Esophagus muscularis mucosa (tissue), 4 donors: ENCODE measurements at places on chromosomes 1 and 21. TPM values are rescaled to one million over a fixed set of nuclear protein-coding genes. Genes with fewer than 3 reads are reported as not detected.

DNA sequence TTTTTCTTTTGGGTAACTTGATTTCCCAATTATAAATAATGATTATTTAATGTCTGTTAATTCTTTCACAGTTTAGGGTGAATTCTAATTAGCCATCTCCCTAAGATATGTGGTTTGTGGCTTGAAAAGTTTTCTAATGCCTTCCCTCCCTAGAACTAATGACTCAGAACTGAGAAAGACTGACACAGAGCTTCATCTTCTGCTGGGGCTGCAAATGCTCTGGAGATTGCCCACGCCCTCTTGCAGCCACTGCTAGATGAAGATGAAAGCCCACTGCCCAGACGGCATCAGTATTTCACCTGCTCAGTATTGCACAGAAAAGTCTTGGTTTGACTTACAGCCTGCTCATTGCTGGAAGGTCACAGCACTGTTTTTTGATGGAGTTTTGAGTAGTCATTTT lies 101.5 kb downstream of the ST6GALNAC3 start:
- DNase-seq = no peak

KRTAP19-3 gene
- total RNA-seq = not detected

DNA sequence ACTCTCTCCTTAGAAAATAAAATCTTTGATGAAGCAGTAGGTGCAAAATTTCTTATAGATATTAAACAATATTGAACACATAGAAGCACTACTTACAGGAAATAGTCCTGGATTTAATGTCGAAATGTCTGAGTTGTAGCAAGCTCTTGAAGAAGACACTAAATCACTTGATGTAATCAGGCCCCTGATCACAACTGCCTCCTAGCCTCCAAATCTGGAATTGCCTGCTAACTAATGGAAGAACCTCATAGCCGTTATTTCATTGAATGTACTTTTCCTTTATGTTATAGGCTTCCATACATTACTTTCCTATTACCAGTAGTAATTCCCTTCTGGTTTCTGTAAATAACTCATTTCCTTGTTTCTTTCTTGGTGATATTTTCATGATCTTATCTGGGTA lies 675.7 kb upstream of the CHRM3 start:
- DNase-seq = no peak

GRCh38 chr1:65164633-65165032 lies 16.6 kb downstream of the AK4 start:
- DNase-seq = no peak

PIK3R3 gene
- 20.4 TPM for total RNA-seq

GJA9 gene
- not detected for total RNA-seq

MYOM3 gene
- 2.5 TPM for total RNA-seq

DNA sequence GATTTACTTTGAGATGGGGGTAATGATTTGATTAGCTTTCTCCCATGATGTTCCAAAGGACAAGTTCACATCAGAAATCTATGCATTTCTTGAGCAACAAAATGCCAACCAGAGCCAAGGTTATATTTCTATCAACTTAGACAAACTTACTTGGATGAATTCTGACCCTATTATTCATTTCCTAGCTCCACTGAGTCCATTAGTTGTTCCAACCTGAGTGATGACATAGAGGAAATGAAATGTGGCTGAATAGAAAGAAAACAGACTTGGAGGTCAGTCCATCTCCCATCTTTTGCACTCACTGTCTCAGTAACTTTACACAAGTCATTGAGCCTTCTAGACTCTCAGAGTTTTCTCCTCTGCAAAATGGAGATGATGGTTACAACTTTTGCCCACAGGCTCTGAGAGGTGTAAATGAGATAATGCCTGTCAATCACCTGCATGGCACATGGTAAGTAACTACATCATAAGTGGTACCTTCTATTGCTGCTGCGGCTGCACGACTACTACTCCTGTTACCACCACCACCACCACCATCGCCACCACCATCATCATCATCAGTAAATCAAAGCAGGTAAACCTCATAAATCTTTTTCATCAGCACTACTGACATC lies 98.2 kb downstream of the PTPN14 start:
- no peak for DNase-seq

DNA sequence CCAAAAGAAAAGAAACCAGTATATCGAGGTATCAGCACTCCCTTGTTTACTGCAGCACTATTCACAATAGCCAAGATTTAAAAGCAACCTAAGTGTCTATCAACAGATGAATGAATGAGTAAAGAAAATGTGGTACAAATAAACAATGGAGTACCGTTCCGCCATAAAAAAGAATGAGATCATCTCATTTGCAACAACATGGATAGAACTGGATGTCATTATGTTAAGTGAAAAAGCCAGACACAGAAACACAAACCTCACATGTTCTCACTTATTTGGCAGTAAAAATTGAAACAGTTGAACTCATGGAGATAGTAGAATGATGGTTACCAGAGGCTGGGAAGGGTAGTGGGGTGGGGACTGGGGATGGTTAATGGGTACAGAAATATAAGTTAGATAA lies 4.3 kb upstream of the GNG5 start:
- DNase-seq = no peak

KRTAP23-1 gene
- not detected for total RNA-seq

PCBP3 gene
- 9.2 TPM for total RNA-seq

DNA sequence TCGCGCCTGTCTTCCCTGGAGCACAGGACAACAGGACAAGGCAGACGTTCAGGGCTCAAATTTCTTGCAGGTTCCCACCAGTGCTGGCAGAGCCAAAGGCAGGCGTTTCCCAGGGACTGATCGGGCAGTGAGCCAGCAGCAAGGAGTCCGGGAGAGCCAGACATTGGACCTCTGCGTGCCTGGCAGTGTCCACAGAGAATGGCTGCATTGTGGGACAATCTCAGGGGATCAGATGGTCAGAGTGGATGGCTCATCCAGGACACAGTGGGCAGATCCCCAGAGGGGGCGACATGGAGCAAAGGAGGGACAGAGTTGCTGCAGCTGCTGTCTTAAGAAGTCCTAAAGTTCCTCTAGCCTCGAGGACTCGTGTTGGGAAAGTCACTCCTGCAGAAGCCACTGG lies 4.6 kb downstream of the TMEM63A start:
- no peak for DNase-seq

GPR157 gene
- 2.5 TPM for total RNA-seq

DNA sequence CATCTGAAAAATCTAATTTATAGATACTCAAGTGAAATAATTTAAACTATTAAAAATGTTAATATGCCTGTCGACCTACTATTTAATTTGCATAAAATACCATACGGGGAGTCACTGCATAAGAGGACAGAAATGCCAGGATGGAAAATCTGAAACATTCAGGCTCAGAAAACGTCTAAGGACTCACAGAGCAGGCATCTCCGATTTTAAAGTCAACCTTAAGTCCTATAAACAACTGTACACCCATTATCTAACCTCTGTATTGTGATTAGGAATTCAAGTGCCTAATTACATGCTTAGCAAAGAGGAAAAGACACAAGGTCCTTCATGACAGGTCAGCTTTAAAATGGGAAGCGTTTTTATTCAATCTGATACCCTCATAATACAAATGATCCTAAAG lies 49.2 kb downstream of the ZBTB18 start:
- no peak for DNase-seq

- no peak for DNase-seq
Observed at GRCh38 chr1:32684167-32684811, 18.3 kb downstream of the SYNC start.

DNA sequence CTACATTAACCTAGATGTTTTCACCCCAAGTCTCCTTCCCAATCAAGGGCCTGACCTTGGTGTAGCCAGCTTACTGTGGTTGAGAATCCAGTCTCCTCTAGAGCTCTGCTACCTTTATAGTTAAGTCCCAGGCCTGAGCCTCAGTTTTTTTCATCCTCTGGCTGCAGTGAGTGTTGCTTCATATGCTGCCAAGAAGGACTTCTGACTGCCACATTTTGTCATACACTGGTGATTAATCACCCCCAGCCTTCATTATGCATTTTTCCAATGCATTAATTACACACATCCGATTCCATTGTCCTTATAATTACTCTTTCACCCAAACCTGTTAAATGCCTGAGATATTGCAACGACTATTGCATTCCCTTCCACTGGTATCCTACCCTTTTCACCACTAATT lies 66.3 kb upstream of the FGGY start:
- no peak for DNase-seq

DNA sequence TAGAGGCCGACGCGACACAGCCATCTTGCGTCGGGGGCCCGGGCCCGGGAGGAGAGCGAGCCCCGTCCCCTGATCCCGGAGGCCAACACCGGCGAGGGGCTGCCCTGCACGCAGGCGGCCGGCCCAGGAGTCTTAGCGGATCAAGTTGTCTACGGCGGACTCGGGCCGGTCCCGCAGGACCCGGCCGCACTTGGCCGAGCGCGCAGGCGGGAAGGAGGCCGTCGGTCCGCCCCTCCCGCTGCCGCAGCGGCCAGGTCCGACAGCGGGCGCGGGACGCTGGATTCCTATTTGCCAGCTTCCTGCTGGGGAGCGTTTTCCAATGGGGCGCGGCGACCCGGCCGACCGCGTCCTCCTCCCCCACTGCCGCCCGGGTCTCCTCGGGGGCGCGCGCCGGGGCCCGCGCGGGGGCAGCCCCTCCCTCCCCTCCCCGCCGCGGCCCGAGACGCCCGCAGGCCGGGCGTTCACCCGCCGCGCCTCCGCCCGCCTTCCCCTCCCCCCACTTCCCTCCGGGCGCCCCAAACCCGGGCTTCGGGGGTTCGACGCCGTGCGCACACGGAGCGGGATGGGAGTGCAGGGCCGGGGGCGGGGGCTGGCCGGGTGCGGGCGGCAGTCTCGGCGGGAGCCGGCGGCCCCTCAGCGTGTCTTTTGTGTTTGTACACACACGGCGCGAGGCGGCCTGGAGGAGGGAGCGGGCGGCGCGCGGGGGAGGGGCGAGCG lies 517 bp upstream of the H3-3A start:
- peak; percentile 93 for DNase-seq

DNA sequence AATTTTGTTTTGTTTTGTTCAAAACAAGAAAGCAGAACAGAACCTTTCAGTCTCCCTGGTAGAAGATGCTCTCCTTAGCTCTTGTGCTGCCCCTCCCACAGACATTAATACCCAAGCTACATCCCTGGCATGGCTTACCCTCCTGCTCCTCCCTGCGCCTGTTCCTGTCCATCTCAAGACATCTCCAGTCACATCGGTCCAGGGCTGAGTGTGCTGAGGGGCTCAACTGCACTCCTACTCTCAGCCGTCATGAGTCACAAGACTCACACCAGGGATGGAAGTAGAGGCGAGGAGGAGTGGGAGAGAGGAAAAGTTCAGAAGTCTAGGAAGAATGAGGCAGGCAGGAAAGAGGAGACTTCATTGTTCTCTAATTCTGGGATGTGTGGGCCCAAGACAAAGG lies 9.2 kb upstream of the TACSTD2 start:
- DNase-seq = no peak

DNA sequence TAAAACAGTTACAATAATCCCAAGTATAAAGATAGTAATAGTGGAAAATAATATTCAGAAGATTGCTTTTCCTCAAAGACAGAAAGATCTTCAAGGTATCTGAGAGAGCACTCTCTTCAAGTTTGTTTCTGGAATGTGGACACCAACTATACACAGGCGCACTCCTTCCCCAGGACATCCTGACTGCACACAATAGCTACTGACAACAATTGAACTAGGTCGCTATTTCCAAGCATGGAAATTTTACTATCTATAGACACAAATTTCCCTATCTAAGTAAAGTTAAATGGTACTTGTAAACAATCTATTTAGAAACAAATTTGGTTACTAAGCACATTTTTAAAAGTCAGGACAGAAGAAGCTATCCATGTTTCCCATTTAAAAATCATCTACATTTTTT lies 19.1 kb downstream of the ARHGAP29 start:
- DNase-seq = no peak

DNA sequence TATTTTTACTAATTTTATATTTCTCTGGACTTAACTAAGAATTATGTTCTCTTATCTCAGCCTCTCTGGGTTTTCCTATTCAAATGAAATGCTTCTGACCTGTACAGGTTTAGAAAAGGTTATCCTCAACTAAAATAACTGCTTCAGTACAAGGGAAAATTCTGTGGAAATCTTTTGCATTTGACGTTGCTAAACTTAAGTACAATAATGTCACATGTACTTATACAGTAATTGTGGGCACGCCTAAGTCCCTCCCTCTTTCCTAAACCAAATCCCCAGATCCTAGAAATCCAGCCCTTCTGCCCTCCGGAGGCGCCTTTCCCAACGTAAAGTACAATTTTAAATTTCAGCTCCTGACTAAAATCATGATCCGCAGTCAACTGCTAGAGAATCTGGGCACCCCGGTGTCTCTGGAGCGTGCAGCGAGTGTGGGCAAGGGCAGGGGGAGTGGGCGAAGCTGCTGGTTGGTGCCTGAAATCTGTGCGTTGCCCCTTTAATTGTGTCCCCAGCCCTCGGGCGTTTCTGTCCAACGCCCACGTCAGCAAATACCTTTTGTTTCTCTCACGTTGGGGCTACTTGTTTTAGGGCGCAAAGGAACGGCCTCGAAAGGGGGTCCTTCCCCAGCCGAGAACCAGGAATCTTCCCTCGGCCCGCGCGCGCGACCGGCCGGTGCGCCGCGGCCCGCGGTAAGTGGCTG lies at the start of gene ZBTB8A:
Gene ZBTB8A (plus strand): TSS at position 541 of the 697 bp plus-strand sequence. CDS start 53,505 bp downstream, outside the sequence.
- DNase-seq = no peak

RIMS3 gene
- total RNA-seq = 15.7 TPM

LENEP gene
- total RNA-seq = not detected

DNA sequence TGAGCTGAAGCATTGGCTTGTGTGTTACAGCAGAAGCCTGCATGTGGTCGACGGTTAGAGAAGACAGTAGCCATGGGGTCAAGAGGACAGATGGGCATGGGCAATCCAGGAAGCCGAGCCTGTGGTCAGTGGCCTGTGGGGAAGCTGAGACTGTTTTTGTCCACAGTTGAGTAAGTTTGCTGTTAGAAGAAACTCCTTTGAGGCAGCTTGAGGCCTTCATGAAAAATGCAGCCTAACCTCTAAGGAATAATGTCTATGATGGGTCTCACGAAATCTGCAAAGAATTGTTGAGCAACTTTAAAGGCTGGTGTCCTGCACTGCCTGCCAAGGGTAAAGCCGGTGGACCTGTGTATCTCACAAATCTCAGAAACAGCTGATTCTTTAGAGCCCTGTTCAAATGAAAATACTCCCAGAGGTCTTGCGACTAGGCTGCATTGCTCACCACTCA lies 322.4 kb downstream of the SETD4 start:
- DNase-seq = no peak

GRCh38 chr1:221839782-221840395 lies 98.0 kb upstream of the DUSP10 start:
- DNase-seq = no peak

- DNase-seq = no peak
Observed at GRCh38 chr1:3529099-3529729, 74.7 kb downstream of the ARHGEF16 start.

DNA sequence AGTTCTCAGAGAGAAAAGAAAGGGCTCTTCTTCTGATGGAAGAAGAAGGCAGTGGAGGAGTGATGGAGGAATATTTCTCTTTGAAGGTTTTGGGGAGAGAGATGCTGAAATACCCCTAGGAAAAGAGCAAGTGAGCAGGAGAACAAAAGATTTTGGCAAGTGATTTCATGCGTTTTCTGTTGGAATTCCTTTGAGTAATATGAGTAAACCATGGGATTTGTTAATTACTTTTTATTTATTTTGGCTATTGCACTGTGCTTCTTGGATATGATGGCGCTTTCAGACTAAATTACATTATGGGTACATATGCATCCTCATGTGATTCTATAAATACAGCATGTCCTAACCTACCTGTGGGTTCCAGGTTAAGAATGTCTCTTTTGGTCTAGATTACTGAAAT lies 210.1 kb upstream of the PTGFR start:
- DNase-seq = no peak

GRCh38 chr1:248857201-248857600 lies 1.7 kb downstream of the ZNF692 start:
- no peak for DNase-seq

GRCh38 chr1:243849421-243850201 lies 432 bp downstream of the AKT3 start:
- no peak for DNase-seq

KIF26B gene
- 3.7 TPM for total RNA-seq

LCE2B gene
- total RNA-seq = not detected
